ENCODE measurements at places on chromosomes 1 and 21.

DNA sequence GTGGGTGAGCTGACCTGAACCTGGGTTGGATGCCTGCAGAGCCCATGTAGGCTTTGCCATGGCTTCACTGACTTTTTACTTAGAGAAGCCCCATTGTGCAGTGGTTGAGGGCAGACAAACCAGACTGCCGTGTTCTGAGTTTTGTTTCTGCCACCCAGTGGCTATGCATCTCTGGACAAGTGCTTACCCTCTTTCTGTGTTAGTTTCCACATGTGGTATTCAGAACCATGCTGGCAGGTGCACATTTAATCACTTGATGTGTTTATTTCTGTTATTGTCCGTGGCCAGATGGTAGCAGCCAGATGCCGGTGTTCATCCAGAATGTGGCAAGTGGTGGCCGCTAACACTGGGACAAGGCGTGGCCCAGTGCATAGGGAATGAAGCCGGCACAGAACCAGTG, 10.3 kb upstream of the PTPN7 start:
- no peak for DNase-seq

DNA sequence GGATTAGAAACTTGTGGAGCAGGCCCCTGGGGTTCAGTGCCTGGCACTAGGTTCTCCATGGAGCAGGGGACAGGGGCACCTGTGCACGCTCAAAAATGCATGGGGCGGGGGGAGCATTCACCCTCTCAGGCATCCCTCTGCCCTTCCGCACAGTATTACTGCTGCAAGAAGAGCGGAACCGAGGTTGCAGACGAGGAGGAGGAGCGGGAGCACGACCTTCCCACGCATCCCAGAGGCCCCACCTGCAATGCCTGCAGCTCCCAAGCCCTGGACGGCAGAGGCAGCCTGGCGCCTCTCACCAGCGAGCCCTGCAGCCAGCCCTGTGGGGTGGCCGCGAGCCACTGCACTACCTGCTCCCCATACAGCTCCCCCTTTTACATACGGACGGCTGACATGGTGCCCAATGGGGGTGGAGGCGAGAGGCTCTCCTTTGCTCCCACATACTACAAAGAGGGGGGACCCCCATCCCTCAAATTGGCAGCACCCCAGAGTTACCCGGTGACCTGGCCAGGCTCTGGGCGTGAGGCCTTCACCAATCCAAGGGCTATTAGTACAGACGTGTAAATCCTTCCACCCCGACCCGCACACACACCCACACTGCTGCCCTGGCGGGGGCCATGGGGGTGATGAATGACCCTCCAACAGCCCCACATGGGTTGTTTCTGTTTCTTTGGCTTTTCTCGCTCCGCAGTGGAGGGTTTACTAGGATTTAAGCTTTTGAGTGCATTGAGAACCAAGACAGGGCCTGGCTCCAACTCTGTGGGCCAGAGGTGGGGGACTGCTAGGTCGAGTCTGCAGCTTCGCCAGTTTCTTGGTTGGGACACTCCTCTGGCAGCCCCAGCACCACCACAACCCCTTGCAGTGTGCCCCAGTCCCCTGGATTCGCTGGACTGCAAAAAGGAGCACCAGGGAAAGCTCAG, 63.7 kb downstream of the TOR1AIP2 start:
- no peak for DNase-seq

DNA sequence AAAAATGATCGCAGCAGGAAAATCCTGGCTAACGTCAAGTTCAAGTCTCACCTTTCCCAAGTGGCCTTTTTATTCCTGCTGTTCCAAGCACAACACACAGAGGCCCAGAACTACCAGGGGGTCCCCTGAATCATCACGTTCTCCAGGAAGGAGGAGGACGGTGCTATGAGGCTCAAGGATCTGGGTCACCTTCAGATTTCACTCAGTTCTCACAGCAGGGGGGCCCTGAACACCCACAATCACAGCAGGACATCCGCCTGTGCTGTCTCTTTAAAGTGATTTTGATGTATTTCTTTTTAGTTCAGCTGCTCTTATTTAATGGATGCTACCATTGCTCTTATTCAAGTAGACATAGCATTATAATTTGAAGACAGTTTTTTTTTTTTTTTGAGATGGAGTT, 173.4 kb downstream of the HUNK start:
- DNase-seq: no peak

DNA sequence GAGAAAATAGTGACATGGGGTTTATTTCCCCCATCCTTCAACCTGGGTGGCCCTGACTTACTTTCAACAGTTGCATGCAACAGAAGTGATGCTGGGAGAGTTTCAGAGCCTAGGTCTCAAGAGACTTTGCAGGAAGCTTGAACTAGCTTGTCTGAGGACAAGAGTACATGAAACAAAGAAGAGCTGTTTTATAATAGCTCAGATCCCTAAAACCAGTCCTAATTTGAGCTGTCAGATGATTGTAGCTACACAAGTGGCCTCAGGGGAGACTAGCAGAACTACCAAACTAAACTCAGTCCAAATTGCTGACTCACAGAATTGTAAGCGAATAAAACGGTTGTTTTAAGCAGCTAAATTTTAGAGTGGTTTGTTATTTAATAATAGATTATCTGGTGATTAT, 17.1 kb downstream of the RC3H1 start:
- DNase-seq: peak; percentile 53

DNA sequence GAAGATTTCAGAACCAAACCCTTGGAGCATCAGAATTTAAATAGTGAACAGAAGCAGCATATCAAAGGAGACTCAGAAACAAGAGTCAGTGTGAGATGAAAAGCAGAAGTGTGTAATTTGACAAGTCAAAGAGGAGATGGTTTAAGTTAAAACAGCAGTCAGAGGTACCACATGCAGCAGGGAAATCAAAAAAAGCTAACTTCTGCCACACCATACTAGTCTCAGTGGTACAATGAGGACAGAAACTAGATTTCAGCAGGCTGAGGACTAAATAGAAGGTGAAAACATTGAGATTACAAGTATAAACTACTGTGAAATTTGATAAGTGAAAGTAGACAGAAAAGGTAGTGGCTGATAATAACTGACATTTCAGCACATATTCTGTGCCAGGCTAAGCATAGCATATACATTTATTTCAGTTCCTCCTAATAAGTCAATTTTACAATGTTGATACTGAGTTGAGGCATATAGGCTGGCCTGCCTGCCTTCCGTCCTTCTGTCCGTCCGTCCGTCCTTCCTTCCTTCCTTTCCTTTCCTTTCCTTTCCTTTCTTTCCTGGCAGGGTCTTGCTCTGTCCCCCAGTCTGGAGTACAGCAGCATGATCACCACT, 12.6 kb downstream of the SUCO start:
- DNase-seq: no peak

DNA sequence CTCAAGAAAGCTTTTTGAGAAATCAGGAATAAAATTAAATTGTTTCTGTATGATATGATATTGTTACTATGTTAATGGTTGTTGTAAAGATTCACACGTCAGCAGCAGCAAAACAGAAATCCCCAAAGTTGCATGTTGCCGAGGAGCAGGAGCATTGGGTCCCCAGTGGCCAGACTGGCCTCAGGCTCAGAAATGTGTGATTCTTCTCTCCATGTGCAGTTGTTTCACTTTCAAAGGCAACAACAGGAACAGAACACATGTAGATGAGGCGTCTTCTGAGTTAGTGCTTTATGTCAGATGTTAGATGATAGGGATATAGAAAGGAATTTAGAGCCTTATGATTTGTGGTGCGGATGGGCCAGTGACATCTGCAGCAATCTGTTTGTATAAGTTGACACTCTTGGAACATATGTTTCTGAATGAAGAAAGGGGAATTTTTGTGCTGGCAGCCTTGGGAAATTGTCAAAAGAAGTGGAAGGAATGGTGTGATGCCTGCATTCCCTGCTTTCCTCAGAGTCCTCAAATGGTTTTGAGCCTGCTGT, 2.1 kb upstream of the TTLL7 start:
- no peak for DNase-seq

GRCh38 chr1:201283836-201284553, 689 bp downstream of the PKP1 start:
- DNase-seq: no peak

GRCh38 chr1:186595969-186596368, 84.3 kb downstream of the PTGS2 start:
- DNase-seq: no peak

DNA sequence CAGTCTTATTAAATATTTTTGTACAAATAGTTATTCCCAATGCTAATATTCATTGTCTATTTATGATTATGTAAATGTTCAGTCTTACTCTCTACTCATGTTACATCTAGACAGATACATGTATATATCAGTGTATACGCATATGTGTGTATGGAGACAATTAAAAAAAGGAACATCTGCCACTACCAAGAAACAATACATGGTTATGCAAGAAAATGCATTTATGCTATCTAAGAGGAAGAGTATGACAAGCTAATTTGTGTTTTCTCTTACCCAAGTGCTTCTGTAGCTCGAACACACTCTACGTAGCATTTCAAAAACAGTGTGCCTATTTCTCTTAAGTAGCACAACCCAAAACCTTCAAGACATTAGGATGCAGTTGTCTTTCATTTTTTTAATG, 6.1 kb upstream of the RLF start:
- no peak for DNase-seq

DNA sequence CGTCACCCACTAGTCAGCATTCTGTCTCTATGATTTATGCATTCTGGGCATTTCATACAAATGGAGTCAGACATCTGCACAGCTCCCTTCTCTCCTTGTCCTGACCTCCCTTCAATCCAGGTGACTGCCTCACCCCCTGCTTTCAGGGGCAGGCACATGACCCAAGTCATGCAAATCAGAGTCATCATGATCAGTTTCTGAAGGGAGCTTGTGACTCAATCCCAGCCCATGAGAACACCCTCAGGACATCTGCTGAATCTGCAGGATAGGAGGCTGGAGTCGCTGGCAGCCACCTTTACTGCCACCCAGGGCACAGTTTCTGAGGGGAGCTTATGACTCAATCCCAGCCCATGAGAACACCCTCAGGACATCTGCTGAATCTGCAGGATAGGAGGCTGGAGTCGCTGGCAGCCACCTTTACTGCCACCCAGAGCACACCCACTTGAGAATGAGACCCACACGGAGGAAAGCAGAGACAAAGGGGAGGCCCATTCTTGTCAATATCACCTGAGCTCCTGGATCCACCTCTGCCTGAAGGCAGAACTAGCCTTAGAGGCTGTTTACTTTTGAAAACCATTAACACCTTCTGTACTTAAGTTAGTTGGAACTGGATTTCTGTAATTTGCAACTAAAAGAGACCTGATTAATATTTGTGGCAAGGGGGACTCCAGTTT, 62.3 kb upstream of the SLC25A33 start:
- peak; percentile 5 for DNase-seq

- peak; percentile 77 for DNase-seq
These were observed 787 bp downstream of the JAK1 start for GRCh38 chr1:64965366-64966157.

GRCh38 chr1:74732960-74733603, at the start of the genes CRYZ and TYW3:
Gene CRYZ (minus strand): TSS chr1:74733050. CDS start chr1:74724821, 8,229 bp downstream.
Gene TYW3 (plus strand): TSS chr1:74733152. CDS start chr1:74733245, 93 bp downstream.
- peak; percentile 92 for DNase-seq

DNA sequence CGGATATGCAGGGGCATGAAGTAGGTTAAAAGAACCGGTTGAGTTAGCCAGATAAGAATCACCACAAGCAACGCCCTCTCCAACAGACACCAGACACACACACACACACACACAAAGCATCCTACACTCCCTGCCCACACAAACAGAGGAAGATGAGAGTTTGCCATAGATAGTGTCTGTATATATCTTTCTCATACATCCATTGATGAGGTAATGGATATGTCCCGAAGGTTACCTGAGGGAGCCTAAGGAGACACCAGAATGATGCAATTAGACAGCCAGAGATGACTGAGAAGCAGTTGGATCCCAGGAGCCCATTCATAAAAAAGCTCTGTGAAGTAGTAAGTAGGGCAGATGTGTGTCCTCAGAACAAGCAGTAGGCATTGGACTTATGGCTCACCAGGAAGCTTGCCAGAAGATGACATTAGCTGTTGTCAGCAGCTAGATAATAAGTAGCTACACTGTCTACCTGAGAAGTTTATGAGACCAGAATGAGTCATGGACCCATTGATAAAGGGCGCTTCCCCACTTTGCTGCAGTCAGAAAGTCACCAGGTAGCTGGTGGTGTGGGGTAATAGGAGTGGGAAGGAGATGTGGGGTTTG, 247.0 kb downstream of the KCNT2 start:
- no peak for DNase-seq

DNA sequence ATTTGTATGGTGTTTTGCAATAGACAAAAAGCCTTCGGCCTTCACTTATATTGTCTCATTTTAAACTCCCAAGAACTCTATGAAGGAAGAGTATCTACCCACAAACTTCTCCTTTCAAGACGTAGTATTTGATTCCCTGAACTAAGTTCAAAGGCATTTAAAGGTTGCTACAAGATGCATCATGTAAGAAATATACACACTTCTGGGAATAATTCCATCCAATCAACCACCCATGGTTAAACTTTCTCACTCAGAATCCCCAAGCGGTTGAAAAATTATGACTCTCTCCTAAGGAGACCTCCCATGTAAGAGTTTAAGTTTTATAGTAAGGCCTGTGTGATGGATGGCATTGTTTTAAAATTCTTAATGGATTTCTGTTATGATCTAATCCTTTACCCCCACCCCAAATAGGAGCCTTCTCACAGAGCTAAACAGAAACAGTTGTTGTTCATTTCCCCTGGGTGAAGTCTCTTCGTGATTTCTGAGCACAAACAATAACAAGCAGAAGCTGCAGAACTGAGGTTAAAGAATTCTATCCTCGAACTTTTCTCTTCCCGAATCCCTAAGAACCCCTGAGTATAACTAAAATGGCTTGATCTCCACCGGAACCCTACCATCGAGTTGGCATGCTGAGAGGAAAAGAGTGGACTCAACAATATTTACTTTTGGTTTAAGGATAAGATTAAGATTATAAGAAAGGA, 185.0 kb downstream of the TGFBR3 start:
- DNase-seq: no peak

DNA sequence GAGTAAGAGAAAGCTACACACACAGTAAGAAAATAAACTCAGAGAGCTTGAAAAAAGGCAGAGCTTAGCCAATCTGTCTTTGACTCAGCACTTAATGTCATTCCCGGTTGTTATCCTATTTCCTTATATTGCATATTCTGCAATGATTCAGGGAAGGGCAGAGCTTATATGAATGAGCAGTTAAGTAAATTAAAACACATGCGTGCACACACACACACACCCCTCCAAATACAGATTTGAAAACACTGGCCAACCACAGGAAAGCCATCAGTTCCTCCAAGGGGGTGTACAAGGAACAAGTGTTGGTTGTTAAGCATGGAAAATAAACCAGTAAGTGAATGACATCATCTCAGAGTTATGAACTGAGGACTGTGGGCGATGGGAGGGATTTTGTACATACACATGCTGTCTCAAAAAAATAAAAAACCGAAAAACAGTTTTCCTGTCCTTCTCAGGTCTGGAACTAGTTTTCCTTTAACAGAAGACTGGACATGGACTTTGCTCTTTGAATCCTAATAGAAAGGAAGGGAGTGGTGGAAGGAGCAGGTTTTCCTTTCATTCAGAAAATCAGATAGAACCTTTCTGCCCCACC, 1.0 kb downstream of the IQGAP3 start:
- no peak for DNase-seq

- DNase-seq: no peak
These were observed 145.3 kb downstream of the S1PR1 start for GRCh38 chr1:101382135-101382534.

DNA sequence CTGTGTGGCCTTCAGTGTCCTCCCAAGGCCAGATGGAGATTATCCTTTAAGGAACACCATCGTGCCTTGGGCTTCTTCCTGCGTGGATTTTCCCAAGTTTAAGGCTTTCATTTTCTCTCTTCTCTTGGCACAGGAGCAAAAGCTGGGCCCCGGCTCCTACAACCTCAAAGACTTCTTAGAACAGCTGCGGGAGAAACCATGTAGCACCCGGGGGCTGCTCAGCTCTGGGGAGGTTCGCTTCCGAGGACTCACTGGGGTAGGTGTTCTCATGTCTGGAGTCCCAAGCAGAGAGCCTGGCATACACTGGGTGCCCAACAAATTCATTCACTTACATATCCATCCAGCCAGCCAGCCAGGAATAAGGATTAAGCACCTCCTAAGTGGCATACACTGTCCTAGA, 6.6 kb upstream of the TTC22 start:
- no peak for DNase-seq

Measured in NCI-H1417 (cell line).